ENCODE measurements at places on chromosomes 1 and 21. TPM values are rescaled to one million over a fixed set of nuclear protein-coding genes. Genes with fewer than 3 reads are reported as not detected.

DNA sequence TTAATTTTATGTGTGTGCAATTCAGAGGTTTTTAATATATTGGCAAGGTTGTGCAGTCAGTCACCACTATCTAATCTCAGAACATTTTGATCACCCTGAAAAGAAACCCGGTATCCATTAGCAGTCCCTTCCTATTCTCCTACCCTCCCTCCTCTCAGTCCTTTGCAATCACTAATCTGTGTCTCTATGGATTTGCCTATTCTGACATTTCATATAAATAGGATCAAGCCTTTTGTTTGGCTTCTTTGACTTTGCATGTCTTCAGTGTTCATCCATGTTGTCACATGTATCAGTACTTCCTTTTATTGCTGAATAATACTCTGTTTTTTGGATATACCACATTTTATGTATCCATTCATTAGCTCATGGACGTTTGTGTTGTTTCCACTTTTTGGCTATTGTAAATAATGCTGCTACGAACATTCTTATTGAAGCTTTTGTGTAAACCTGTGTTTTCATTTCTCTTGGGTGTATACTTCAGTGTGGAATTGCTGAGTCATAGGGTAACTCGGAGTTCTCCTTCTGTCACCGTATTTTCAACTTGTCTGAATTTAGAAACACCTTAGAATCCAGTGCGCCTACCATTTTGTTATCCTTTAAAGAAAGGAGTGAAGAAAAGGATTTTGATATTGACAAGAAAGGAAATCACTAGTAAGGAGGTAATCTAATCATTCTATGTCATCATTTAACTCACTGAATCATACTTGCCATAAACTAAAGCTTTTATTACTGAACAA is 3.4 kb downstream of the CEP85 start:
- H3K36me3 ChIP-seq = peaks cover 3% of the 10 kb centered on the region
- no peak overlapping the region for H3K27ac ChIP-seq
- no peaks in the 10 kb centered on the region for H3K4me1 ChIP-seq
- H3K4me3 ChIP-seq = no peak overlapping the region
- no peak for DNase-seq

The HHIPL2 gene
- 11.7 TPM for total RNA-seq

The TMEM125 gene
- not detected for total RNA-seq

GRCh38 chr1:53390261-53390660 is 62.4 kb upstream of the LRP8 start:
- DNase-seq = no peak
- no peaks in the 10 kb centered on the region for H3K4me1 ChIP-seq
- no peak overlapping the region for H3K4me3 ChIP-seq

GRCh38 chr1:2805801-2806430 is 4.4 kb upstream of the TTC34 start:
- no peak for DNase-seq
- no peaks in the 10 kb centered on the region for H3K36me3 ChIP-seq
- H3K4me1 ChIP-seq = no peaks in the 10 kb centered on the region
- no peak overlapping the region for H3K4me3 ChIP-seq
- H3K27me3 ChIP-seq = peaks cover 56% of the 10 kb centered on the region

All from SJCRH30 (cell line).